ENCODE measurements at places on chromosomes 6 and 20.

DNA sequence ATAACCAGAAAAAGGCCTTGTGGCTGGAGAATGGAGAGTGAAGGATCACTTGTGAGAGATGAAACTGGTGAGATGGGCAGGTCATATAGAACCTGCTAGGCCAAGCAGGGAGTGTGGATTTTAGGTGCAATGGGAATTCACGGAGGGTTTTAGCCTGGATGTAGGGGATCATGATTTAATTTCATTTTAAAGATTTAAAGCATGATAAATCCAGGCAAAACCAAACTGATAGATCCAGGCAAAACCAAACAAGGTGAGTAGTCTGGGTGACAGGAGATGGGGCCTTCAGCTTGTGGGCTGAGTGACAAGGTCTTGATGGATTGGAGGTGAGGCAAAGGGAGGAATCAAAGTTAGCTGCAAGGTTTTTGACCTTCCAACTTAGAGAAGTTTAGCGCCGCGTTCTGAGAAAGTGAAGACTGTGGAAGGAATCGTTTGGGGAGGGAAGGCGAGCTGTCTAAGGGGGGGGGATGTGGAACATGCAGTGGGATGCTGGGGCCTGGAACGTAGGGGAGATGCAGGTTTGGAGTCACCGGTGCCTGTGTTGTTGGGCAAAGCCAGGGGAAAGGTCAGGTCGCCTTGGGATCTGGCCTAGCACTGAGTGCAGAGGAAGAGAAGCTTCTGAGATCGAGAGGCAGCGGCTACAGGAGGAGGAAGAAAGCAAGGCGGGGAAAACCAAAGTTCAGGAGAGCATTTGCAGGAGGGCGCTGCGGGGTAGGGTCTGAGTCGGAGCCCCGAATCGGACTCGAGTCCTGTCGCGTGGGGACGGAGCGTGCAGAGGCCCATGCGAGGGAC is 1.3 kb upstream of the PLCG1 start:
- DNase-seq = no peak

GRCh38 chr20:57672164-57672563 is 37.7 kb downstream of the PMEPA1 start:
- DNase-seq = no peak

- no peak for DNase-seq
Measured at GRCh38 chr6:5514353-5514752, 253.0 kb downstream of the FARS2 start.

GRCh38 chr20:41004531-41005360 is 23.9 kb upstream of the TOP1 start:
- DNase-seq = no peak

GRCh38 chr6:30889921-30890645 is 5.8 kb downstream of the DDR1 start:
- no peak for DNase-seq
